ENCODE measurements at places on chromosomes 13 and 19. TPM values are rescaled to one million over a fixed set of nuclear protein-coding genes. Genes with fewer than 3 reads are reported as not detected.

- H3K27ac ChIP-seq: no peak overlapping the region
- no peaks in the 10 kb centered on the region for H3K36me3 ChIP-seq
- H3K27me3 ChIP-seq: no peaks in the 10 kb centered on the region
- no peak for DNase-seq
- H3K4me1 ChIP-seq: peaks cover 11% of the 10 kb centered on the region
Observed at GRCh38 chr13:69296130-69296529, 811.5 kb upstream of the ATXN8OS start.

- peaks cover 14% of the 10 kb centered on the region for H3K4me1 ChIP-seq
- H3K36me3 ChIP-seq: no peaks in the 10 kb centered on the region
- peak; percentile 37 for DNase-seq
- H3K4me3 ChIP-seq: peak overlapping the region; percentile 42
- H3K27ac ChIP-seq: no peak overlapping the region
Observed at GRCh38 chr19:13937479-13938300, 527 bp downstream of the PODNL1 start.

GRCh38 chr19:44626048-44626624, 12.8 kb downstream of the IGSF23 start:
- H3K27ac ChIP-seq: no peak overlapping the region
- no peak for DNase-seq
- no peaks in the 10 kb centered on the region for H3K4me1 ChIP-seq
- H3K4me3 ChIP-seq: no peak overlapping the region
- no peaks in the 10 kb centered on the region for H3K27me3 ChIP-seq

Gene RFXAP
- 10.3 TPM for polyA plus RNA-seq

DNA sequence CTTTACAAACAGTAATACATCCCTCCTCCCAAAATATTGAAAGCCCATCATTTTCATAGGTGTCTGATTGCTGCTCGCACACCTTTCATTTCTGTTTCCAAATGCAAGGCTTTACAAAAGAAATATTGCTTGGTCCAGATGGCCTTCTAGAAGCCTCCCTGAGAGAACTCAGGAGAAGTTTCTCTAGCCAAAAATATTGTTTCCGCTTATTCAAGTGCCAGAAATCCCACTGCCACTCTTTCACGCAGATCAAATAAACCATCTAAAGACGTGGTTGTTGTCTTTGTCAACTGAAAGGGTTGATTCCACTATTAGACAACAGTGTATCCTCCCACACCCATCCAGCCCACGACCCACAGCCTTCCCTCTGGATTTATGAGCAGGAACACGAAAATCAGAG, 96.2 kb downstream of the ZIC5 start:
- no peak overlapping the region for H3K4me3 ChIP-seq
- no peak overlapping the region for H3K27ac ChIP-seq
- no peaks in the 10 kb centered on the region for H3K36me3 ChIP-seq
- DNase-seq: no peak
- peaks cover 14% of the 10 kb centered on the region for H3K4me1 ChIP-seq
- no peaks in the 10 kb centered on the region for H3K27me3 ChIP-seq

DNA sequence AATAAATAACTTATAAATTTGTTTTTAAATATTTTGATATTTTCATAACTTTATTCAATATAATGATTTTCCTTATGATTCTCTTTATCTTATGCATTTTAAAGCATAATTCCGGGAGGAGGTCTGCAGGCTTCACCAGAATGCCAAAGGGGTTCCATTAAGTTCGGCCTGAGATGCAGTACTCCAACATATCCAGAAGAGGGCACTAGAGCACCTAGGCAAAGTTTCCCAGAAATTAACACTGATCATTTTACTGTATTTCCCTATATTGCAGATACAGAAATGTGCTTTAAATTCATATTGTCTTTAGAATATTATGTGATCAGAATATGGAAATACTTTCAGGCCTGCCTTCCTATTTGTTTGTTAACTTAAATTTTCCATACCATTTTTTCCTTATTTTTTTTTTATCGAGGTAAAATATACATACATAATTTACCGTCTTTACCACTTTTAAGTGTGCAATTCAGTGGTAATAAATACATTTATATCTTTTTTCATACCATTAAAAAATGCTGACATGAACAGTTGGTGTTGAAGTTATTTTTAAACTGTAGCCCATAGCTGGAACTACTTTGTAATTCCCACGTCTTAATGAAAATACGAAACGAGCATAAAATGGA, 58.9 kb upstream of the TM9SF2 start:
- H3K4me3 ChIP-seq: no peak overlapping the region
- H3K27me3 ChIP-seq: no peaks in the 10 kb centered on the region
- H3K36me3 ChIP-seq: no peaks in the 10 kb centered on the region
- H3K4me1 ChIP-seq: peaks cover 33% of the 10 kb centered on the region
- no peak overlapping the region for H3K27ac ChIP-seq
- peak; percentile 62 for DNase-seq

- H3K27ac ChIP-seq: no peak overlapping the region
- DNase-seq: peak; percentile 39
- peaks cover 5% of the 10 kb centered on the region for H3K36me3 ChIP-seq
- H3K27me3 ChIP-seq: peaks cover 21% of the 10 kb centered on the region
Observed at GRCh38 chr19:34475975-34476594, 5.5 kb upstream of the WTIP start.

- H3K27ac ChIP-seq: no peak overlapping the region
- H3K4me3 ChIP-seq: no peak overlapping the region
- no peak for DNase-seq
- H3K4me1 ChIP-seq: peaks cover 19% of the 10 kb centered on the region
Observed at GRCh38 chr19:42088471-42089190, 12.7 kb downstream of the ZNF574 start.

Gene ZNF611
- 6.6 TPM for polyA plus RNA-seq

Gene APOC1
- 252 TPM for polyA plus RNA-seq

GRCh38 chr13:74907788-74908187, 574.2 kb downstream of the TBC1D4 start:
- no peak overlapping the region for H3K4me3 ChIP-seq
- no peaks in the 10 kb centered on the region for H3K4me1 ChIP-seq
- DNase-seq: no peak
- no peak overlapping the region for H3K27ac ChIP-seq
- no peaks in the 10 kb centered on the region for H3K36me3 ChIP-seq

- H3K27me3 ChIP-seq: no peaks in the 10 kb centered on the region
- H3K36me3 ChIP-seq: no peaks in the 10 kb centered on the region
- H3K4me1 ChIP-seq: no peaks in the 10 kb centered on the region
- DNase-seq: no peak
- no peak overlapping the region for H3K4me3 ChIP-seq
- no peak overlapping the region for H3K27ac ChIP-seq
Observed at GRCh38 chr13:99258946-99259345, 767 bp upstream of the GPR18 start.

- no peak overlapping the region for H3K4me3 ChIP-seq
- no peaks in the 10 kb centered on the region for H3K36me3 ChIP-seq
- no peak for DNase-seq
Observed at GRCh38 chr19:36136964-36137686, 2.7 kb upstream of the CAPNS1 start.

Measured in GM23338 (cell line).